Regular cardiac myocyte (primary cell): ENCODE measurements at places on chromosomes 3 and 15. TPM values are rescaled to one million over a fixed set of nuclear protein-coding genes. Genes with fewer than 3 reads are reported as not detected.

The ARL14 gene
- under 0.01 TPM in 1 of 2 replicates, not detected in the other for total RNA-seq

The ZNF770 gene
- 35.2 and 37.4 TPM in 2 replicates for total RNA-seq

The ROBO2 gene
- total RNA-seq: under 0.01 TPM in 2 replicates

The MB21D2 gene
- total RNA-seq: 14.7 and 15.0 TPM in 2 replicates

The CHL1 gene
- total RNA-seq: 0.19 TPM in 1 of 2 replicates, not detected in the other

The LRRC31 gene
- not detected in 2 replicates for total RNA-seq
